ENCODE measurements at places on chromosomes 5 and 9.
A peak's percentile ranks its signal among the peaks of the same experiment; 100 is the strongest.

GRCh38 chr5:10695055-10695649 lies 65.9 kb downstream of the DAP start:
- peak; percentile 62 for DNase-seq

GRCh38 chr9:76218886-76219445 lies 175.3 kb downstream of the RFK start:
- no peak for DNase-seq

DNA sequence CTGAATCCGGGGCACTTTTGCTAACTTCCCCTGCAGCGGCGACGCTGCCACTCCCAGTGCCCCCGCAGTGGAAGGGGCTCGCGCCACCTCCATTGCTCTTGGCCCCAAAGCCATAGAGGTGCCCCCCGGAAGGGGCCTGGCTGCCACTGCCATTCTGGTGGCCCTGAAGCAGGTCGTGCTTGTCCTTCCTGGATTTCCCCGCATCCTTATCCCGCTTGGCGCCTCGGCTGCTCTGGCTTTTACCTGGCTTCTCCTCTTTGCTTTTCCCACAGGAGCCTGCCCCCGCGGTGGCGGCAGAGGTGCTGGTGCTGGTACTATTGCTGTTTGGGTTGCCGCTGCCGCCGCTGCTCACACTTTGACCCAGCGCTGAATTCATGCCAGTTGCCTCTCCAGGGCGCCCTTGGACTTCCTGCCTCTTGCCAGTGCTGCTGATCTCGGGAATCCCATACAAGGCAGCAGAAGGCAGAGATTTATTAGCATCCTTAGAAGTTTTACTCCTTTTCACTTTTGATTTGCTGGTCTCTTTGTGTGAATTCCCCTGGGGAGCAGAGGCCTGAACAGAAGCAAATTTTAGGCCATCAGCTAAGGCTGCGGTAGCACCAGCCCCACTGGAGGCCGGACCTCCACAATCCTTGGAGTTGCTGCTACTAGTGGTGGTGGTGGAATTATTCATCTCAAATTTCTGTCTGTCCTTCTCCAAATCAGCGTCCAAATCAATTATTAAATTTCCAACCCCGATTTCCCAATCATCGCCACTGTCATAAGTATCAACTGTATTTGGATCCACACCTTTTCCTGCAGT lies 2.1 kb downstream of the ZNF608 start:
- peak; percentile 60 for DNase-seq

DNA sequence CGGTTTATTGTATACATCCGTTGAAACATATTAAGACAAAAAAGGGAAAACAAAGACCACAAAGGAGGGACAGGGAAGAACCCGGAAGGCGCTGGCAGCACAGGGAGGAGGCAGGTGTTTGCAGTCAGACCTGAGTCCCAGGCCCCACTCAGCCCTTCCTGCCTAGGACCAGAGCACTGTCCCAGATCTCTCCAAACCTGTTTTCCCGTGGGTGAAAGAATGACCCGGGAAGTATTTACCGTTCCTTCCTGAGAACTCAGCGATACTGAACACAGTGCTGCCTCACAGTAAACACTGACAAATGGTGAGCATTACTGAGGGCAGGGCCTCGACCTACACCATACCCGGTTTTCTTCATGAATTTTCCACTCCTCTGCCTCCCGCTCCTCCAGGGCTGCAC lies 1.2 kb downstream of the ABO start:
- DNase-seq: no peak

DNA sequence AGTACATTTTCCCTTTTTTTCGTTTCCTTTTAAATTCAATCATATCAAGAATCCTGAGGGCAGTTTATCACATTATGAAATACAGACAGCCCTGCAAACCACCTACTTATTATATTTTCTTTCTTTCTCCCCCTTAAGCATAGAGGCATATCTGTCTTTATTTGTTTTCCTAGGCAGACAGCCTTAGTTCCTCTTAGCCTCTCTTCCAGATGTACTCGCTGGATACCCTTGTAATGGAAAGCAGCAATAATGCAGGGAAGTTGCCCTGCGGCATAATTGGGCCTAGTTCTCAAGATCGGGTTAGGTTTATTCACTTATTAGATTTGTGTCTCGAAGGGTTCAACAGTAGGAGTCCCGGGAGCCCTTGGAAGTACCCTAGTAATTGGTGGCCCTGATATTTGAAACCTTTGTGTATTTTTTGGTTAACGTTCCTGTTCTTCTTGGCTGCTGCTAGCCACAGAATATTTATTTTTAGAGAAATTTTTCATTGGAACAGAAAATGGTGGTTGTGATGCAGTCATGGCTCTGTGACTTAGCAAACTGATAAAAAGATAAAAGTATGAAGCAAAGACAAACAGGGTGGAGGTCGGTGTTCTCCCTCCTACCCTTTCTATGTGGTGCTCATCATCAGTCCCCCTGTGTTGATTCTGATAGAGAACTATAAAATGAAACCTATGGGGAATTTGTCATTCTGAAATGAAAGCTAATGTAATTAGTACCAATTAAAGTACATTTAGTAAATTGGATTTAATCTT lies 6.4 kb downstream of the TLE4 start:
- peak; percentile 91 for DNase-seq

DNA sequence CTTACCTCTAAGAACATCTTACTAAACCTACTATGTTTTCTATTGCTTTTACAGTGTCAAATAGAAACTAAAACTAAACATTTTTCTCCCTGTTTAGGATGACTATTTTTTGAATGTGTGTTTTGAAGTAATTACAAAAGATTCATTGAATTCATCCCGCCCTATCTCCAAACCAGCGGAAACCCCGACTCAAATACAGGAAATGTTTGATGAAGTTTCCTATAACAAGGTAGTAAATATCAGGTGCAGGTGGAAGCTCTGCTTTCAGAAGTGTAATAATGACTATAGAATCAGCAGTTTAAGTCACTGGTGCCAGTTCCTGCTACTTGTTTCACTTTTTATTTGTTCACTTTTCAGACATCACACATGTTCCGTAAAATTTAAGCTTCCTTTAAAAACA lies 20.0 kb downstream of the ERAP2 start:
- DNase-seq: no peak

DNA sequence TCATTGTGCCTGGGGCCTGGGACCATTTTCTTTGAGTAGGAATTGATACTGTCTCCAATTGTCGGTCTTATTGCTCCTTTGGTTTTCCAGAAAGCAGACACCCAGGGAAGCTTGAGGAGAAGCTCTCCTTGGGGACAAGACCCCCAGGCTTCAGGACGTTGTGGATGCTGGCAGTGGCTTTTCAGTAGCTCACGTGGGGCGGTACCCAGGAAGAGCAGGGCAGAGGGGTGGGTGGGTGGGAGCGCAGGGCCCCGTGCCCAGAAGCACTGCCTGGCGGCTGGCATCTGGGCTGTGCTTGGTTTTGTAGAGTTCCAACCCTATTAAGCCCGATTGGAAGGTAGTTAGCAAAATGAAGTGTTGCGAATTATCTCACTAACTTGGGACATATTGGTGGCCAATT lies 374.2 kb upstream of the IRX1 start:
- DNase-seq: no peak

- DNase-seq: no peak
Measured at GRCh38 chr5:96859375-96859774, 16.9 kb upstream of the ERAP2 start.

DNA sequence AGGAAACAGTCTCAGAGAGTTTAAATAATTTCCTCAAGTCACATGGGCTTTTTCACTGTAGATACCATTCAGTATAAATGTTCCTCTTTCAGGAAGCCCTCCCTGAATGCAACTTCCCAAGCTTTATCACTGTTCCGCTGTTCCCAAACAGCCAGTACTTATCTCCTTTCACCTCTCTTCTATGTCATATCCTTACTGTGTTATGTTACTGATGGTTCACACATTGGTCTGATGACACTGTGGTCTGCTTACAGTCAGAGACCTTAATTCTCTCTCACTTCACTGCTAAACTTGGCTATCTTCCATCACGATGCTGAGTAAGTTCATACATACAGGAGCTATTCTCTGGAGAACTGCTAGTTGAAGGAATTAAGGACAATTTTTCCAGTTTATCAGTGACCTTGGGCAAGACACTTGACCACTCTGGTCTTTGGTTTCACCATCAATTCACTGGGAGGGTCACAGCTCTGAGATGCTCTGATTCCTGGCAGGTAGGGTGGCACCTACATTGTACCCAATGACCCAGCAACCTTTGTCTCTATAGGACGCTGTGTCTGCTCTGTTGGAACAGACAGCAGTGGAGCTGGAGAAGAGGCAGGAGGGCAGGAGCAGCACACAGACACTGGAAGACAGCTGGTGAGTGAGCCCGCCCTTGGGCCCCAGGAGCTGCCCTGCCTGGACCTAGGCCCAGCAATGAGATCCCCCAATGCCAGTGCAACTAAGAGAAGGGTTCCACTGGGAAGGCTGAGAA lies 42.1 kb upstream of the RARS1 start:
- DNase-seq: no peak

DNA sequence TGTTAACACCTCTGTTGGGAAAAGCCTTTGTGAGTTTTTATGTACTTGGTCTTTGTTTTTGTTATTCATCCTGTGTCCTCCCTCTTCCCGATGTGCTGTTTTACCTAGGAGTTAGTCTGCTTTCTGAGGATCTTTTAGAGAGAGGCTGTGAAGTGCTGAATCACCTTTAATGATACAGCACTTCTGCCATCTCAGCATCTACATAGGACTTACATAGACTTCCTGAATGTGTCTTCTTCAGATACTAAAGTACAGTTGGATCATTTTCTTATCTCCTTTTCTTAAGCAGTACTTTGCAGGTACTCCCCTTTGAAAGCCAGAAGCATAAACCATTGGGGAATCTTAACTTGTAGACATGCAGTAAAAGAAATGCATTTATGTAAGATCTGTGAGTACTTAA lies 31.5 kb downstream of the OTULIN start:
- DNase-seq: no peak

DNA sequence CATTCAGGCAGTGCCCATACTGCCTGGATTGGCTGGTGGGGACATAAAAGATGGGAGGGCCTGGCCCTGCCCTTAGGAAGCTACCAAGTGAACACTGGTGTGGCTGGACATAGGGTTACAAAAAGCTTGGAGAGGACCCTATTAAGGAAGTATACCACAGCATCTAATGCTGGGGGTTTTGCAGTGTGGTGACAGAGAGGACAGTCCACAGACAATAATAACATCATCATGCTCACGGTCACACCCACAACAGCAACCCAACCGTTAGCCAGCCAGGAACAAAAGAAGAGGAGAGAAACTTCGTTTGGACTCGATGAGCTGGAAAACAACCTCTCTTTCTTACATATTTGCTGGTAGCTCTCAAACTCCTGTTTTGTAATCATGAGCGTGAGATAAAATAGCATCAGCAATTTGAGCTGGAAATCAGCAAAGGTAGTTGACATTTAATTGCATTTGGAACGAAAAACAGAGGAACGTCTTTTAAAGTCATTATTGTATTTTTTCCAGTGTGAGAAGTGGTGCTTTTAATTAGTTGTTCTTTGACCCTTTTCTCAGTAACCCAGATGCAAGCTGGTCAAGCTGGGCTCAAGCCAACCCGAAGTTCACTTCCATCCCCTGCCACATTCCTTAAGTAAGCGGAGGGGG lies 73.4 kb downstream of the NSG2 start:
- no peak for DNase-seq

DNA sequence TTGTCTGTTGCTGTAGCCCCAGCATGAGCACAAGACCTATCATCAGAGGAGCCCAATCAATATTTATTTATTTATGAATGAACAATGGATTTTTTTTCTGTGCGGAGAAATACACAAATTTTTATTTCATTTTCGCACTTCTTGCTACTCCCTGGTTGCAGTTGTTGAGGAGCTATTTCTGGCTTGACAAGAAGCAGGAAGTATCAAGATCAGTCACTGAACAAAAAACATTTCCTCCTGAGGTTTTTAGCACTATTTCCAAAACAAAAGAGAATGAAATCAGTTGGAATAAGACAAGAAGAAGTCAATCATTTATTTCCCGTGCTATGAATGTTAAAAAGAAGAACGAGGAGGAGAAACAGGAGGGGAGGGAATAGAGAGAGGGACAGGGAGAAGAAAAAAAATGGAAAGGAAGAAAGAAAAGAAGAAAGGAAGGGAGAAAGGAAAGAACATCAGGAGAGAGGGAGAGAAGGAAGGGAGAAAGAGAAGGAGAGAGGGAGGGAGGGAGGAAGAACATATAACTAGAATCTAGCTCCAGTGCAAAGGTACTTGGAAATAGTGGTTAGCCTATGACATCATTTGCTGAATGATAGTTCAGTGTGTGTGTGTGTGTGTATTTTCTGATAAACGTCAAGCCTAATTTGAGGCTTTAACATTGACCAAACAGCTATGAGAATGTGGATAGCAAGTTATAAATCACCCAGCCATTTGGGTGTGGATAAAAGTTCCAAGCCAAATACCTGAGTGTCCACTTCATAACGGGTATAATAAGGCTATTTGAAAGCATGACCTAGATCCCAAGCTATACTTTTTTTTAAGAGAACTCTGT lies 586.0 kb downstream of the EBF1 start:
- DNase-seq: no peak
